ENCODE measurements at places on chromosomes 7 and 10.

DNA sequence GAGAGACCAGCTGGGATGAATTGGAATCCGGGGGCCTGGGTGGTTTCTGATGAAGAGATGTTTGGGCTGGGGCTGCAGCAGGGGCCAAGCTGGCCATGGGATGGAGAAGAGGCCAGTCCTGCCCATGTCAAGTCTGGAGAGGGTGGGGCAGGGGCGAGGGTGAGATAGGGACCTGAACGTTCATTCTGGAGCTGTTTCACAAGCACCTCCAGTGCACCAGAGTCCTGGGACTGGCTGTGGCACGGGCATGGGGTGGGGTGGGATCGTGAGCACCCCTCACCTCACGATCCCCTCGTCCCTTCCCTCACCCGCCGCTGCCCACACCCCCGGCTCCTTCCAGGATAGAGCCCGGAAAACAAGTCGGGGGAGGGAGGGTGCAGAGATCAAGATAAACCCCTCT is 25.8 kb upstream of the PSMG3 start:
- DNase-seq = no peak

GRCh38 chr7:2069472-2069860 is 163.3 kb downstream of the MAD1L1 start:
- DNase-seq = no peak

GRCh38 chr7:100803398-100804161 is 23.7 kb downstream of the EPHB4 start:
- peak; percentile 88 for DNase-seq

DNA sequence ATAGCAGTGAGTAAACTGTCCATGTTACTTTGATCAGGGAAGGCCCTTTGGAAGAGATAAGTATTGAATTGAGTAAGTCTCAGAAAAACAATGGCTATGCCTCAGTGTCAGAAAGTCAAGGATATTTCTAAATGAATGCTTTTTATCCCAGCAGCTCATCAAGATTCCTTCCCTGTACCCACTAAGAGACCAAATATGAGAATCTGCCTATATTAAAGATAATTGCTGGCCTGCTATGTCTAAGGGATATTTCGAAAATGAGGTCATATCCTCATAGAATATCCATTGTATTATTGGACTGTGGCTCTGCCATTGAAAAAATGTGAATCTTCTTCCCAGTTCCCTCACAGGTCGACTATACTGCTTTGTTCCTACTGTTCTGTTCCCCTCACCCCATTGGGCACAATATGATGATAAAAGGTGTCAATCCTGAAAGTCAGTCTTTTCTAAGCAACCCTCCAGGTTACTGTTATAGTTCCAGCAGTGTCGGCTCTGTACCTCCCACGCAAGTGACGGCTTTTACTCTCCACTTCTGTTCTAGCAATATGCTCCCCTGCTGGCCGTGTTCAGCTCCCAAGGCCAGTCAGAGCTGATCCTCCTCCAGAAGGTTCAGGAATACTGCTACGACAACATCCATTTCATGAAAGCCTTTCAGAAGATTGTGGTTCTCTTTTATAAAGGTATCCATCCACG is 51.7 kb downstream of the BZW2 start:
- DNase-seq = no peak

- DNase-seq = no peak
These were observed 163.1 kb upstream of the AGR3 start for GRCh38 chr7:17044861-17045260.

GRCh38 chr7:46933596-46933995 is 648.3 kb downstream of the TNS3 start:
- peak; percentile 34 for DNase-seq

DNA sequence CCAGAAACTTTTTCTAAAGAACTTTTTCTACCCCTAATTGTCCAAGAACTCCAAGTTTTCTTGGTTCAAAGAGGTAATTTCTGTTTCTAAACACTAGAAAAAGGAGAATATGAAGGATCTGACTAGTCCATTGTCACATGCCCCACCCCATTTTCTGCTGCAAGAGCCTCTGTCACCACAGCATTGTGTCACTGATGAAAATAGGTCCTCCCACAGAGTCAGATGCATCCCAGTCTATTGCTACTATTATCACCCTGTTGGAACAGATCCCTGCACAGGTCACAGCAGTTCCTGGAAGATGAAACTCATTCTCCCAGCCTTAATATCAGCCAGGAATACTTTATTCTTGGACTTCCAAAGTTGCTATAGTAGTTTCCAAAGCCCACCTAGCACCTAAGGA is 7.5 kb upstream of the CFTR start:
- DNase-seq = no peak

- DNase-seq = no peak
These were observed 149.2 kb downstream of the PLPP4 start for GRCh38 chr10:120606051-120606764.

- no peak for DNase-seq
These were observed 213.1 kb downstream of the CXCL12 start for GRCh38 chr10:44171765-44172164.

- peak; percentile 67 for DNase-seq
These were observed 870 bp downstream of the FZD1 start for GRCh38 chr7:91264924-91265681.

DNA sequence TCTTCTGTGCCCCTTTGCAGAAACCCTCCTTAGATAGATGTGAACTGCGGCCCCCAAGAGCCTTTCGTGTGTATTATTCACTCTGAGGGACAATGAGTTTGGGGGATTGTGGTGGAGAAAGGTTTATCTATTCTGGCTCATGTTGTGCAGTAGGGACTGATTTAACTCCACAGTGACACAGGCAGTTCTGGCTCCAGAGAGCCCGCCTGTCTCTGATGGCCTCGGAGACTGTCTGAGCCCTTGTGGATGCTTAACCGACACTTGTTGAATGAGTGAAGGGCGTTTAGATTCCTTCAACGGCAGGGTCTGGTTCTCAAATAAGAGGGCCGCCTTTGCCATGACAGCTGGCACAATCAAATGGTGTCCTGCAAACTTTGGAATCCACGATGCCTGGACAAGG is 5.8 kb downstream of the NPTX2 start:
- no peak for DNase-seq

DNA sequence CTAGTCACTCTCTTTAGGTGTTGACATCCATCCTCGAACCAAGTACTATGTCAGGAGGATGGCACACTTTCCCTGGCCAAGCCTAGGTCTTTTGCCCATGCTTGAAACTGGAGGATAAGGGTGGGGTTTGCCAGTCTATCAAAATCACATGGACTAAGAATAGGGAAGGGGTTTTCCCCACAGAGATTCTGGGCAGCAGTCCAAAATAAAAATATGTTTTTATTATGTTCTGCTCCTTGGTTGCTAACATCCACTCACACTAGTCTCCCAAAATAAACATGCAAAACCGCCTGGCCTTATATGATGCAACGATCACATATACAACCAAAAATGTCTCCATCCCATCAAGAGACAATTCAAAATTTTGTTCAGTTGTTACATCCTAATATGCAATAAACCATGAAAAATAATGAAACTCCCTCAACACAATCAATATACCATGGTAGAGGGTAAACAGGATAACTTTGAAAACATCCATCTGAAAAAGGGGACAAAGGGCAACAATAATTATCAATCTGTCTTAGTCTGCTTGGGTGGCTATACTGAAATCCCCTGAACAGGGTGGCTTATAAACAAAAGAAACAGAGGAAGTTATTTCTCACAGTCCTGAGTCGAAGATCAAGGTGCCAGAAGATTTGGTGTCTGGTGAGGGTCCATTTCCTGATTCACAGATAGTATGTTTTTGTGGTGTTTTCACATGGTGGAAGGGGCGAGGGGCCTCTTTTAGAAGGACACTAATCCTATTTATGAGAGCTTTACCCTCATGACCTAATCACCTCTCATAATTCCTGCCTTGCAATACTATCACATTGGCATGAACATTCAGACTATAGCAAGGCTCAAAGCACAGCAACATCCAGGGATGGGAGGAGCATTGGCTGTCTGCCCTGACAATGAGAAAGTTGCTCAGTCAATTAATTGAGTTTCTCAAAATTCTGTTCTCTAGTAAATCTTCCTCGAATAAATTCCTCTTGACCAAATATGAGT is 159.3 kb downstream of the ETV1 start:
- peak; percentile 70 for DNase-seq

GRCh38 chr7:36473454-36474282 is 84.0 kb downstream of the ANLN start:
- DNase-seq = peak; percentile 25

DNA sequence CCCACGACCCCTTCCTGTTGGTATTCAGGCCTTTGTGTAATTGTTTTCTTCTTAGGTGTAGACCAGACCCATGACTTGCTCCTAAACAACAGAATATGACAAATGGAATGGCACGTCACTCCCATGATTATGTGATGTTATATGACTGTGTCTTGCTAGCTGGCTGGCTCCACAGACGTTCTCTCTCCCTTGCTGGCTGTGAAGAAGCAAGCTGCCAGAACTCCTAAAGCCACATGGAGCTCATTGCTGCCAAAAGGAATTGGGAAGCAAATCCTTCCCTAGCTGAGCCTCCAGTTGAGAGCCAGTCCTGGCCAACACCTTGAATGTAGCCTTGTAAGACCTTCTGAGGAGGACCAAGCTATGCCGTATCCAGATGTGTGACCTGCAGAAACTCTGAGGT is 74.2 kb downstream of the RAB18 start:
- DNase-seq = no peak
